ENCODE measurements at places on chromosomes 1 and 21.
A peak's percentile ranks its signal among the peaks of the same experiment; 100 is the strongest.

DNA sequence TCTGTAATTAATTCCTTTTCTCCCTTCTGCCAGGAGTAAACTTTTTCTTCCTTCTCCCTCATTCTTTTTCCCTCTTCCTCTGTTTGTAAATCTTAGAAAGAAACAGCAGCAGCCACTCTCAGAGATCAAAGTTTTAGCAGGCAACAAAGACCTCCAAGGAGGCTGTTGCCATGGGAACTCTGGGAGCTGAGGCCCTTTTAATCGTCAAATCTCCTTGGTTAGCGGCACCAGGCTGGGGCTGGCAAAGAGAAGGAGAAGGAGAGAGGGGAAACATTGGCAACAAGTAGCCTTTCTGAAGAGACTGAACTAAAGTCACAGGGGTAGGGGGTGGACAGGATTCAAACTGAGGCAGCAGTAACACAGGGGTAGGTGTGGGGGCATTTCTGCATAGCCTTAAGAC lies 25.2 kb downstream of the ILDR2 start:
- no peak for DNase-seq

- peak; percentile 59 for DNase-seq
Observed at GRCh38 chr1:40476924-40477677, at the start of gene ZFP69. Gene ZFP69 (plus strand): TSS chr1:40477290. CDS start chr1:40479362, 2,072 bp downstream.

- DNase-seq: no peak
Observed at GRCh38 chr1:110091791-110092190, 20.5 kb upstream of the UBL4B start.

- peak; percentile 14 for DNase-seq
Observed at GRCh38 chr1:55378582-55378981, 163.4 kb upstream of the USP24 start.

DNA sequence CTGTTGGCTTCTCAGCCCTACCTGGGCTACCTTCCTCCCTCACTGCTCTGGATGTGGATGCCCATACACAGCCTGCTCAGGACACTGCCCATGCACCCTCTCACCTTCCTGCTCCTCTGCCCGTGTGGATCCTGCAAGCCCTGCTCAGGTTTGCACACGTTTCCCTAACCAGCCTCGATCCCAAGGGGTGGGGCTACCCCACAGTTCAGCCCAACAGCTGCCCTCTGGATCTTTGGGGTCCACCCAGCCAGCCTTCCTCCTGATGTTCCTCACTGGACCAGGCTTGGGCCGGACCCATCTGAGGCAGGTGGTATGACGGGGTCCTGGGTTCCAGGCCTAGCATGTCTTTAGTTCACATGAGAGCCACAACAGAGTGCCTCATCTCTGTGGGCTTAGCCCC lies 4.7 kb downstream of the TMEM54 start:
- DNase-seq: no peak

DNA sequence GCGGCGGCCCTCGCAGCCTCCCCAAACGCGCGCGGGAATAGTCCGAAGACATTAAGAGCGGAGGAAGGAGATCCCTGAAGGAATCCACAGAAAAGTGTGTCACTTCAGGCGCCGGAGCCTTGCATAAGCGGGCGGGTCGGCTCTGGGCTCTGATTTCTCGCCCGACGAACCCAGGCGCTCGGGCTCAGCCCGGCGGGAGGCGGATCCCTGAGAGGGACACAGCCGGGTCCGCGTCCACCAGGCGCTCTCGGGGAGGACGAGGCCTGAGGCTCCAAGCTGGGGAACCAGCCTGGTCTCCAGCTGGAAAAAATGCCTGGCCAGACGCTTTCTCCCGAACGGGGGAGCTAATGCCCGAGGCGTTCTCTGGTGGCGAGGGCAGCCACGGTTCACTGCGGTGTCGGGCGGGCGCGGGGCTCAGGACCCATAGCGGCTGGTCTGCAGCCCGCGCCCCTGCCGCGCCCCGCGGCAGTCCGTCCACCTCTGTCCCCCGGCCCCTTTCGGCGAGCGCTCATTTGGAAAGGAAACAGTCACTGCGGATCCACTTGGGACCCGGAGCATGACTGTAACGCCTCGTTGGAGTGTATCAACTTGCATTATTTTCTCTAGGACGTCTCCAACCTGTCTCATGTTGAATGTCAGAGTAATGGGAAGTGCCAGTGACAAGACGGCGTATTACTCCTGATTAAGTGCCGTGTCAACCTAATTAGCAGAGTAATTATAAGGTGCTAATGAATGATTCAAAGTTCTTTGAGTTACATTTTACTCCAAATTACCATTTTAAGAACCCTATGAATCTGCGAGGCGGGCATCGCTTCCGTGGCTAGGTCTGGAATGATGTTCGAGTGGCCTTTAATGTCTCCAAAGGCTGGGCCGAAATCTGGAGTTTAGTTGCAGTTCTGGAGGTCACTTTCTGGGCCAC lies 1.6 kb upstream of the BARHL2 start:
- DNase-seq: no peak

GRCh38 chr1:236421850-236422516 lies 27.9 kb downstream of the EDARADD start:
- no peak for DNase-seq

Data from stimulated activated CD4-positive, alpha-beta T cell treated with anti-CD3 and anti-CD28 coated beads, Interleukin-4, amount 100 ng/mL, for 24 hours (primary cell).